ENCODE measurements at places on chromosomes 12 and 14.

DNA sequence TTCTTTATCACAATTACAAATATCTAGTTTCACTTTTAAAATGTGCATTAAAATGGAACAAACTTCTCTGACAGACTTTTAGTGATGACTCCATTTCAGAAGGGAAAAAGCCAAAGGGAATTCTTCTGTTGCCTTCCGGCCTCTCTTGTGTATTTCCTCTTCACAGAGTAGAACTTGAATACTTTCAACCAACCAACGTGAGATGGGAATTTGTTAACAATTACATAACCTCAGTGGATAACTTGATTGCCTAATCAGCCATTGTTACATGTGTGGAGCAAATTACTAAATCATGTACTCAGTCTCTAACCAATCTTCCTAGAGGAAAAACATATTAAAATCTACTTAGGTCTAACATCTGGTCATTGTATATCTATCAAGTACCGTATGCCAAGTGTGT, 291.1 kb downstream of the SYT1 start:
- peak; percentile 5 for DNase-seq

DNA sequence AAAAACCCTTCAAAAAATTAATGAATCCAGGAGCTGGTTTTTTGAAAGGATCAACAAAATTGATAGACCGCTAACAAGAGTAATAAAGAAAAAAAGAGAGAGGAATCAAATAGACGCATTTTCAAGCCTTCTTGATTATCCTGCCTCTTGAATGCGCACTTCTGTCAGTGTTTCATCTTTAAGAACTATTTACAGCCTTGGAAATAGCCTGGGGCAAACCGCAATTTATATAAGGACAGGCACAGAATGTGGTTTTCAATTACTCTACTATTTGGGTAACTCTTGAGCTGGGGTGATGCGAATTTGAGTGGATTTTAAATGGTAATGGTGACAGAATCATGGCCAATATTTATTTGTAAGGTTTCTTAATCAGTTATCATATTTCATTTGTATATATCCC, 179.1 kb upstream of the OTX2 start:
- no peak for DNase-seq

- DNase-seq = no peak
Observed at GRCh38 chr12:70609203-70609602, 28.0 kb downstream of the PTPRB start.

DNA sequence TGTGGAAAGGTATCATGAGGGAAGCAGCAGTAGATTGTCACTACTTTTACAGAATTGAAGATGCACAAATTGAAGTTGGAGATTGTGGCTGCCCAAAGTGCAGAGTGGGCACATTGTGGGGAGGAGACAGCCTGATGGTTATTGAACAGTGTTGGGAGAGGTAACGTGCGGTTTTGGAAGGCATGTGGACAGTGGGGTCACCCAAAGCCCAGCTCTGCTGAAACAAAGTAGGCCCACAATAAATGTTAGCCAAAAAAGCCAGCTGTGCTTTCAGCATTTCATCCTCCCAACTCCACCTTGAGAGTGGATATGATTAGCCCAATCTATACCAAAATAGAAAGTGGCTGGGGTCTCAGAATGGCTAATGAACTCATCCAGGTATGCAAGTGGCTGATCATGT, 96.7 kb downstream of the TMX1 start:
- DNase-seq = no peak

GRCh38 chr12:31029468-31029867, 44.2 kb upstream of the DDX11 start:
- no peak for DNase-seq

DNA sequence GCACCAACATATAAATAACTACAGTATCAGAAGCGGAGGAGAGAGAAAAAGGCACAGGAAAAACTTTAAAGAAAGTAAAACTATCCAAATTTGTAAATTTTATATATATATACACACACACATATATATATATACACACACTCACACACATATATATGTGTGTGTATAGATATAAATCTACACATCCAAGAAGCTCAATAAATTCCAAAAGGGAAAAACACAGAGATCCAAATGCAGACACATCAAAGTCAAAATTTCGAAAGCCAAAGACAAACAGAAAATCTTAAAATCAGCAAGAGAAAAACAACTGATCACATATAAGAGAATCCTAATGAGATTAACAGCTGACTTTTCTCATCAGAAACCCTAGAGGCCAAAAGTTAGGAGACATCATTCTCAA, 37.3 kb downstream of the PARP11 start:
- no peak for DNase-seq

DNA sequence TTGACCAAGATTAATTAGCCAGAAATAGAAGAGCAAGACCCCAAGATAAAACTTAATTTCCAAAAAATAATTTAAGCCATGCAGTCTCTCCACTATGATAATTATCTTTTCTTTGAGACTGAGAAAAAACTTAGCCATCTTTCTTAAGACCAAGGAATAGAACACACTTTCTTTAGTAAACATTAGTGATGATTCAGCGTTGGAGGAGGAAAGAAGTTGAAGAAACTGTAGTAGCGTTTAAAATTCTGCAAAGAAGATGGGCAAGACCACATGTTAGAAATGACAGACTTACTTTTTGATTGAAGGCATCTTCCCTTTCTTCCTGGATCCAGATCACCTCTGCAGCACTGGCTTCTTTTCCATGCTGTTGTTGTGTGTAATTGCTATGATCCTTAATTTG, 124.8 kb upstream of the RASSF8 start:
- no peak for DNase-seq

GRCh38 chr12:4251967-4252366, 21.6 kb upstream of the CCND2 start:
- DNase-seq = no peak

- DNase-seq = no peak
Observed at GRCh38 chr12:109871668-109872314, 8.6 kb downstream of the GLTP start.

GRCh38 chr14:32007755-32008362, 69.2 kb upstream of the ARHGAP5 start:
- no peak for DNase-seq

GRCh38 chr12:121989276-121990113, 32.2 kb upstream of the BCL7A start:
- DNase-seq = no peak

GRCh38 chr12:87430444-87430843, 598.8 kb downstream of the C12orf50 start:
- DNase-seq = no peak

- DNase-seq = no peak
Observed at GRCh38 chr12:116148844-116149243, 128.6 kb downstream of the MED13L start.

- no peak for DNase-seq
Observed at GRCh38 chr12:75979181-75979580, 52.4 kb downstream of the PHLDA1 start.
